ENCODE measurements at places on chromosomes 4 and X. TPM values are rescaled to one million over a fixed set of nuclear protein-coding genes. Genes with fewer than 3 reads are reported as not detected.

The ADGRL3 gene
- polyA plus RNA-seq = 2.4 TPM

DNA sequence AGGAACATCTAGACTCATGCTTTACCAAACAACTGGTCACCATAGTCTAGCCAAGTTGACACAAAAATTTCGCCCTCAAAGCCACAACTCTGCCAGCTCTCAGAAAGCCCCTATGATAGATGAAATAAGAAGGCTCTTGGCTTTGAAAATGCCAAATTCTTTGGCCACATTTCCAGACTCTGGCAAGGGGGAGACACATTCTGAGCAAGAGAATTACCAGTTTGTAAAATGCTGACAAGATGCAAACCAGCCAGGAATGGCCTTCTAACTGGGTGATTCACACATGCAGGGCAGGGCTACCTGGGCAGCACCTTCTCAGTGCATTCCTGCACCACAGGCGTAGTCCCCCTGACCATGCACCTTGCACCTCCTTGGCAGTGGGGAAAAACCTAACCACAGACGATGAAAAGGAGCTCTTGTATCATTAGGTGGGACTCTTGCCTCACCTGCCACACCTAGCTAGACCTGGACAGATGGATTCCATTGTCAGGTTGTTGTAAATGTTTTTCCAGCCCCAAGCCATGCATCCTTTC, 77.4 kb upstream of the CPEB2 start:
- DNase-seq = no peak

DNA sequence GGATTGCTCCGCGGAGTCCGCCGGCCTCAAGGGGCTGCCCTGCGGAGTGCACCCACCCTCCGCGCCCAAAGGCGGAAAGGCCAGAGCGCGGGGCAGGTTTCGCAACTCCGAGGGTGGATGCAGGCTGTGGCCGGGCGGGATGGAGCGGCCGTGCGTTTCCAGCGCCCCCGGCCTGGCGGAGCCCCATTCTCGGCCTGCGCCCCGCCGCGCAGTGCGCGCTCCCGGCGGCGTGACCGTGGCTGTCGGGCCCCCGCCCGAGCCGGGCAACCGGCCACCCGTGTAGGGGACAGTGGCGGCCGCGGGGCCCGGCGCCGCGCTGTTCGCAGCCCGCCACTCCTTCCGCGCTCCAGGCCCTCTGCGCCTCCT, 331 bp downstream of the SETD7 start:
- peak; percentile 42 for DNase-seq

DNA sequence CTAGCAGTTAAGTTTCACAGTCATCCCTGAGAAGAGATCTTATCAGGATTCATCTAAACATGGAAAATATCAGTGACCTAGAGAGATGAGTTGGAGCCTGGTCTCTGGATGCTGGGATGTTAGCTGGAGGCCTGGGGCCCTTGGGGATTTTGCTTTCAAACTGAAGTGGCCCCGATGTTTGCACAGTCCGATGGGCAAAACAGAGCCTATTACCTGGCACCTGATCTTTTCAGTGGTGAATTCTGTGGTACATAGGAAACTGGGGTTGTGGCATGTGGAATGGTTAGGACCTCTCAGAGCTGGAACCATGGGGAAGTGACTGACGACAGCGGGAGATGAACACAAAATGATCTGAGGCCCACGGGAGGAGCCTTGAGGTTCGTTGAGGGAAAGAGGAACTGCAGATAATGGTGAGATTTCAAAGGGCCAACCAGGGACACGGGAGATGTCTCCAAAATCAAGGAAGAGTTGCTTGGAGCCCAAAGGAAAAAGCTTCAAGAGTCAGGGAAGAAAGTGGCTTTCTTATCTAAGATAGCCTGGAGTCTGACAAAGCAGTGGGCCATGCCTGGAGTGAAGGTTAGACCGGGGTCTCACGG, 17.8 kb upstream of the TENM3 start:
- DNase-seq = no peak

- DNase-seq = no peak
These were observed 3.2 kb downstream of the DDX3X start for GRCh38 chrX:41337140-41337539.

DNA sequence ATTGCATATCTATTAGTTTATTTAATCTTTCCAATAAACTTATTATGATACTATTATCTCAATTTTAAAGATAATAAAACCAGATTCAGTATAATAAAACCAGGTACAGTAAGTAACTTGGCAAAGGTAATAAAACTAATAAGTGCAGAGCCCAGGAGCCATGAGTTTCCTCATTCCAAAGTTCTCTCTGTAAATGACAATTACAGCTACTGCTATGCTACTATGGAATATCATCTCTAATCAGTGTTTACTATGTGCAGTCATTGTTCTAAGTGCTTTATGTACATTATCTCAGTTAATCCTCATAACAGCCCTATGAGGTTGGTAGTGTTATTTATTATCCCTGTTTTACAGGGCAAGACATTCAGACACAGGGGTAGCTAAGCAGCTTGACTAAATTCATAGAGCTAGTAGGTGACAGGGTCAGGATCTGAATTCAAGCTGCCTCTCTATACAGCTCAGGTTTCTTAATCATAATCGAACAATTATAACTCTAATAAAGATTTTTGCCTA, 285.0 kb upstream of the PITX2 start:
- no peak for DNase-seq

DNA sequence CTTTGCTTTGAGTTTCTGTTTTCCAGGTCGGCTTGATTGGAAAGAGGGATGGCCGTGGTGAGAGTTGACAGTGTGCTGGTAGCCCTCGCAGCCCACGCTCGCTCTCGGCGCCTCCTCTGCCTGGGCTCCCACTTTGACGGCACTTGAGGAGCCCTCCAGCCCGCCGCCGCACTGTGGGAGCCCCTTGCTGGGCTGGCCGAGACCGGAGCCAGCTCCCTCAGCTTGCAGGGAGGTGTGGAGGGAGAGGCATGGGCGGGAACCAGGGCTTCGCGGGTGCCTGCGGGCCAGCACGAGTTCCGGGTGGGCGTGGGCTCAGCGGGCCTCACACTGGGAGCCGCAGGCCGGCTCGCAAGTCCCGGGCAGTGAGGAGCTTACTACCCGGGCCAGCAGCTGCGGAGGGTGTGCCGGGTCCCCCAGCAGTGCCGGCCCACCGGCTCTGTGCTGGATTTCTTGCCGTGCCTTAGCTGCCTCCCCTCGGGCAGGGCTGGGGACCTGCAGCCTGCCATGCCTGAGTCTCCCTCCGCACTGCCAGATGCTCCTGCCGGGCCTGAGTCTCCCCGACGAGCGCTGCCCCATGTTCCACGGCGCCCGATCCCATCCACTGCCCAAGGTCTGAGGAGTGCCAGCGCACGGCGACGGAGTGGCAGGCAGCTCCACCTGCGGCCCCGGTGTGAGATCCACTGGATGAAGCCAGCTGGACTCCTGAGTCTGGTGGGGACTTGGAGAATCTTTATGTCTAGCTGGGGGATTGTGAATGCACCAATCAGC, 166.4 kb upstream of the FAT1 start:
- DNase-seq = no peak
